Large intestine (tissue), 12 donors: ENCODE measurements at places on chromosomes 16 and 17.
A peak's percentile ranks its signal among the peaks of the same experiment; 100 is the strongest.

GRCh38 chr17:58224315-58224714 lies 5.3 kb upstream of the MKS1 start:
- no peak for DNase-seq

GRCh38 chr17:40253565-40253964 lies 34.1 kb upstream of the CDC6 start:
- no peak for DNase-seq

DNA sequence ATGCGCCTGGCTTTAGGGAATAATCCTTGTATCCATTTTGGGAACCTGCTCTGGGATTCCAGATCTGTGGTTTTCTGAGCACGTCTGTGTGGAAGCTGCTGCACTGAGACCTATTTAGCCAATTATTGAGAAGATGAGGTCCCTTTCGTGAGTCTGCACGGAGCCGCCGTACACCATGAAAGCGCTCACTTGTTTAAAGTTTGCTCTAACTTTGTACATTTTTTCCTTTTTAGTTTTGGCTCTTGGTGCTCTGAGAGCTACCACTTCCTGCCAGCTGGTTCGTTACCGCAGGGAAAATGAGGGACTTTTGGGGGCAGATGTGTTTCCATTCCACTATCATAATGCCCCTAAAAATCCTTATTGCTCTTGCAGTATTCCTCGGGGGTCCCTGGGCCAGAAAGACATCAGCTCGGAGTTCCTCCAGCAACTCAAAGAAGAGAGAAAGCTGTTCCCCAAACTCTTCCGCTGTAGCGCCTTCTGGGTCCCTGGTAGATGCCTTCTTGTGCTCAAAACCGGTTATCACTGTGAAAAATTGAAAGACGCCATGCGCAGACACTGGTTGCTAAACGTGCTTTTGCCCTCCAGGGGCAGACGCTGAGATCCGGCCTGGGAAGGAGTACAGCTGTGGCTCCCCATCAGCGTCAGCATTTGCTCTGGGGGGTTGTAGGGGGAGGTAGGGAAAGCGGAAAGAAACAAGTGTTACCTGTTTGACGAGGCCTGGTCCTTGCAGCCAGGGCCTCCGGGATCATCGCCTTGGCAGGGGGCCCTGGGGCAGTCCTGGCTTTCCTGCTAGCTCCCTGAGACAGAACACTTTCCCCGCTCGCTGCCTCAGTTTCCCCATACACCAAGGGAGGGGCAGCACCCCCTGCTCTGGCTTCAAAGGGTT lies 238.1 kb downstream of the MRTFB start:
- no peak for DNase-seq

DNA sequence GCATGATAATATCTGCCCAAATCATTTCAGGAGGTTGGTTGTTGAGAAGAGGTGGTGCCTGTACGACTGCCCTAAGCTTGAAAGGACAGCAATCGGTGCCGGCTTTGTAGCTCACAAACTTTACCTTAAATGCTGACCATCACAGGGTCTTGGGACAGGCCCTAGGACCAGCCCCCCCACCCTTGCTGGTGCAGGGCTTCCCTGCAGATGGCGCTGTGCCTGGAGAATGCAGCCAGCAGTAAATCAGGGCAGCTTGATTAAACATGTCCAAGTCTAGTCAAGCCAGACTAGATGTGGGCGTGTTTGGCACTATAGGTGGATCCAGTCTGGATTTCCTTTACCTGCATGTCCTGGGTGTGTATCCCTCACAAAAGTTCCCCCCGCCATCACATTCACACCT lies 135.5 kb upstream of the CRHR1 start:
- no peak for DNase-seq

DNA sequence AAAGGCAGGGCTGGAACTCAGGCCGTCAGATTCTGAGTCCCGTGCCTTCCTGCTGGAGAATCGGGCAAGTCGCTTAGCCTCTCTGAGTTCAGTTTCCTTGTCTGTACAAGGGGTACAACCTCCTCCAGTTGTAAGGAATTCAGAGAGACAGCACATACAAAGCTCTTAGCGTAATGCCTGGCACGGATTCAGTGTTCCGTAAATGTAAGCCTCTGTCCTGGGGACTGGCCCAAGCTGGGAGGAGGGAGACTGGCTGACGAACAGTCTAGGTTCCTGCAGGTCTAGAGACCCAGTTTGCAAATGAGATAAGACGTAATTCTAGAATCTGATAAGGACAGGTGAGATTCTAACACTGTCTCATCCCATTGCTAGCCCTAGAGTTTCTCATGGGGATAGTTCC lies 9.9 kb downstream of the METTL22 start:
- DNase-seq, result no peak

DNA sequence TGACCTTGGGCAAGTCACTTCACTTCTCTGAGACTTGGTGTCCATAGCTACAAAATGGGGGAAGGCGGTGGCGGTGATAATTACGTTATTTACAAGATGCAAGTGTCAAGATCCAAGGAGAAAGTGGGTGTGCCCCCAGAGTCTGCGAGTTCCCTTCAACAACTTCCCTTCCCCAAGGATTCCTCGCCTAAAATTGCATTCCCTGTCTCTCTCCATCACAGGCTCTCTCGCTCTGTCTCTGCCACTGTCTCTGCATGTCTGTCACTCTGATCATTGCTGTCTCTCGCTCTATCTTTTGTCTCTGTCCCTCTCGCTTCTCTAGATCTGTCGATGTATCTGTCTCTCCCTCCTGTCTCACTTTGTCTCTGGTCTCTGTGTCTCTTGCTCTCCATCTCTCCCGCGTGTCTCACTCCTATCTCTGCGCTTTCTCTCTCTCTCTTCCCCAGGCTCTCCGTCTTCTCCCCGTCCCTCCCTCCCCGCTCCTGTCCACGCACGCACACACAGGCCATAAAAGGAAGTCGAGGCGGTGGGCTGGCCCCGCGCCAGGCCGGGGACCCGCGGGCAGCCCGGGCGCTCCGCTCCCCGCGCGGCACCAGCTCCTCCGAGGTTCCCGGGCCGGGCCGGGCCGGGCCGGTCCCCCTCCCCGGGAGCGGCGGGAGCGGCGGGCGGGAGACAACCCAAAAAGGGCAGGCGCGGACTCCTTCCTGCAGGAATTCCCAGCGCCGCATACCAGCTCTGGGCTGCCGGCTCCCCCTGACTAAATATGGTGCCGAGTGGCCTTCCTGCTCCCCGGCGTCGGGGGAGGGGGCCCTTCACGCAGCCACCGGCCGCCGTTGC lies 1.1 kb upstream of the MYH11 start:
- peak; percentile 32 for DNase-seq

DNA sequence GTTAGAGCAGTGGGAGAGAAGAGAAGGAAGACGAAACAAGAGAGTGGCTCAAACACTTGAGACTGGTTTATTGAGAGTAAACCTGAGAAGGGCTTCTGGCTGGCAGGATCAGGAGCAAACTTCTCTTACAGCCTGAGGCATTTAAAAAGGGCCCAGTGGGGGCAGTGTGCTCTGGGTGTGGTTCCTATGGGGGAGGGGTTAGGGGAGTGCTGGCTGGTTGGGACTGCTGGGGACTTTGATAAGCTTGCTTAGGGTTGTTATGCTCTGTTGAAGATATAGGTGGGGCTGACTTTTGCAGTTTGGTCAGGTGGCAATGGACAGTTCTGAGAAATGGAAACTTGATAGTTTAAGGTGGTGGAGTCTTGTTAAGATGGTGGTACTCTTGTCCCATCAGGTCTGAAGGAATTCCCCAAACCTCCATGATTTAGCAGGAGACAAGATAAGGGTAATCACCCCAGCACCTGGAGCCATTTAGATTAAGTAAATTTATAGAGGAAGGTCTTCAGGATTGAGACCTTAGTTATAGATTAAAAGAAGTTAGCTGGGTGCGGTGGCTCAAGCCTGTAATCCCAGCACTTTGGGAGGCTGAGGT lies 79.3 kb downstream of the EMP2 start:
- no peak for DNase-seq

DNA sequence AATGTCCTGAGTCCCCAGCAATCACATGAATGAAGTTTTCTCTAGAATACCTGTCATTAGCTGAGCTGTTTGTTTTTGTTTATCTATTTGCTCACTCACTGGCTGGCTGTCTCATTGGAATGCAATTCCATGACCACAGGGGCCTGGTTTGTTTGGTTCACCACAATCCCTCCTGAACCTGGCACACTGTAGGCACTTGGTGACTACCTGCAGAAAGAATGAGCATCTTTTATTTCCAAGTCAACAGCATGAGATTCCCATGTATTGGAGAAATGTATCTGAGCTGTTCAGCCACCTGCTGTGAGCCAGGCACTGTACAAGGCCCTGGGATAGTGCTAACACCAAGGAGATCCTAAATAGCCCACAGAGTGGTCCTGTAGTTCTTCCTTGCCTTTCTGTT lies 345.1 kb downstream of the XYLT1 start:
- no peak for DNase-seq

GRCh38 chr17:10088444-10088843 lies 110.0 kb downstream of the GAS7 start:
- no peak for DNase-seq

DNA sequence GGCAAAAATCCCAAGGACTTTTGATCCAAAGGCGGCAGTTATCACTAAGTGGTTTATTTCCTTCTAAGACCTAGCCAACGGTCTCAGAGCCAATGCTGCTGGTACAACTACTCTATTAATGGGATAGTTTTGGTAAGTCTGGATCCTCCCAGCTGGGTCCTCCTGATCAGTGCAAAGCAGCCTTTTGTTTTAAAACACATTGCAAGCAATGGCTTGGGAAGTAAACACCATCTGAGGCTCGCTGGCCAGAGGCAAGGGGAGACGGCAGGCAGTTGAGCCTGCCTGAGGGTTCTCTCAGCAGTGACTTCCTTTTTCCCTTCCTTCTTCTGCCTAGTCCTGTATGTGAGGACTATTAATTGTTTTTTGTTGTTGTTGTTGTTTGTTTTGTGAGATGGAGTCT lies 1.6 kb upstream of the SLC5A10 start:
- DNase-seq, result no peak
